ENCODE measurements at places on chromosomes 3 and 15.

- DNase-seq = no peak
Observed at GRCh38 chr15:68894208-68894607, 36.1 kb upstream of the SPESP1 start.

DNA sequence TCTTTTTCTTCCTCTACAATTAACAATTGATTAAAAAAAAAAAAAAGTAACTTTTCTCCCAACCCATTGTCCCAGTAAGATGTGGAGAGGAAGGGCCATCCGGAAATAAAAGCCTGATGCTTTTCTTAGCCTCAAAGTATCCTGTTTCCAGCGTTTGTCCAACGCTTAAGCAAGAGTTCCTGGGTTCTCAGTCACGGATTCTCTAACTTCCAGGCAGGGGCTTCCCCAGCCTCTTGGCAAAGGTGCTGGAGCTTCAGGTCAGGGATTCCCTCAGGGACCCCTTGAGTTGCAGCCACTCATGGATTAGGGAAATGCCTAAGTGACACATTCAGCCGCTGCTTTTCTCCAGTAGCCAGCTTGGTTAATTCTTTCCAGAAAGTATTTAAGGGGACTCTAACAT lies 22.3 kb upstream of the C2CD4B start:
- DNase-seq = no peak

GRCh38 chr3:132135628-132136333 lies 101.0 kb upstream of the CPNE4 start:
- no peak for DNase-seq

DNA sequence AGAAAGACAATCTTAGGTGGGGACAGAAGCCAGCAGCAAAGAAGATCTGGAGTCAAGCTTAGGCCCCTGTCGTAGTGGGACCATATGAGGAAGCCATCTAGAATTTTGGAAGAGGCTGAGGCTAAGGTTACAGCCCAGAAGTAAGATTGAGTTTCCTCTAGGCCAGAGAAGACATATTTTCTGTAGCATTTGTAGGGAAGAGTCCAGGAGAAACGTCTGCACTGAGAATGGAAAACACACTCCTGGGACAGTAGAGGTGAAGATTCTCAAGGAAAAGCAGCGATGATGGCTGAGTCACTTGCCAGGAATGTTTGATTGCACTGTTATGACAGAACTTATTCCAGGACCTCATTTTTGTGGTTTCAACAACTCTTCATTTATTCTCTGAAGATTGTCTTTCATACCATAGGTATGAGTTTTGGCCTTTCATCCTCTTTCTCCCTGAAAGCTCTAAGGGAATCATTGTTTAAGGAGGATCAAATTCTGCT lies 107.2 kb downstream of the GTPBP8 start:
- DNase-seq = no peak

DNA sequence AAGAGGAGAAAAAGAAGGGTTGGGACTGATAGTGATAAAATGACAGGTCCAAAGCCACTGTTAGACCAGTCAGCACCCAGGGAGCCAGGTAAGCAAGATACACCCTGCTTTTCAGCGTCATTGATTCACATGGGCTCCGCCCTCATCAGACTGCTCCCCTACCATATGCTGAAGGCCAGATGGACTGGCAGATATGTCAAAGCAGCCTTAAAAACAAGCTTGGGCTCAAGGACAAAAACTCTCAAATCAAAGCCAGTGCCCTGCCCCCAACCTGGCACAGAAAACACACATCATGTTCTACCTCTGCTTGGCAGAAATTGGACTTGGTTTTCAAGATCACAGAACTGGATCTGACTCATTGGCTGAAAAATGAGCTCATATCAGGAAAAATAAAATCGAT lies 33.4 kb downstream of the SH3BP5 start:
- DNase-seq = no peak

DNA sequence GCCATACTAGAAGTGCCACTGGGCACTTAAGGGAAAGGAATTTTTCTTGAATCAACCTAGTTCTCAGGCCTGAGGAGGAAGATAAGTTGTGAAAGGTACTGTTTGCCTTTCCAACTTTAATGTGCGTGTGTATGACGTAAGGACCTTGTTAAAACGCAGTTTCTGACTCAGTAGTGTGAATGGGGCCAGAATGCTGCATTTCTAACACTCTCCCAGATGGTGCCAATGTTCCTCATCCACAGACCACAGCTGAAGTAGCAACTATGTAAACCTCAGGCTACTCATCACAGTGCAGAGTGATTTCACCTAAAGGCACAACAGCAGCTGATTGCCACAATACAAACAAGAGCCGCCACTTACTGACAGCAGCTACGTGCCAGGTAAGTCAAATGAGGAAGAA lies 103.6 kb downstream of the OTOL1 start:
- no peak for DNase-seq

GRCh38 chr3:96852849-96853248 lies 38.5 kb downstream of the EPHA6 start:
- no peak for DNase-seq

- DNase-seq = no peak
Observed at GRCh38 chr3:18533039-18533438, 107.9 kb upstream of the SATB1 start.

GRCh38 chr3:121914081-121914998 lies 20.1 kb downstream of the SLC15A2 start:
- DNase-seq = no peak

- DNase-seq = no peak
Observed at GRCh38 chr3:95408464-95408862, 1345.6 kb downstream of the NSUN3 start.

DNA sequence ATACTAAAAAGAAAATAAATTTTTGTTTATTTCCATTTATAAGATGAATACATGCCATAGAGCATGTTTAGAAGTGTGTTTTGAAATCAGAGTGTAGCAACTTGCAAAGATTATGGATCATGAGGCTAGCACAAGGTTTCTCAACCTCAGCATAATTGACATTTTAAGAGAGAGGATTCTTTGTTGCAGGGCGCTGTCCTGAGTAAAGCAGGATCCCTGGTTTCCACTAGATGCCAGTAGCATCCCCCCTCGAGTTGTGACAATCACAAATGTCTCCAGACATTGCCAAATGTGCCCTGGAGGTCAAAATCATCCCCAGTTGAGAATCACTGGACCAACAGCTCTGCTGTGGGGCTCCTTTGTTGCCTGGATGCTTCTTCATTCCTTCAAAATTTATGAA lies 128.5 kb upstream of the RBMS3 start:
- DNase-seq = no peak

GRCh38 chr3:84772841-84773240 lies 185.9 kb upstream of the CADM2 start:
- no peak for DNase-seq

DNA sequence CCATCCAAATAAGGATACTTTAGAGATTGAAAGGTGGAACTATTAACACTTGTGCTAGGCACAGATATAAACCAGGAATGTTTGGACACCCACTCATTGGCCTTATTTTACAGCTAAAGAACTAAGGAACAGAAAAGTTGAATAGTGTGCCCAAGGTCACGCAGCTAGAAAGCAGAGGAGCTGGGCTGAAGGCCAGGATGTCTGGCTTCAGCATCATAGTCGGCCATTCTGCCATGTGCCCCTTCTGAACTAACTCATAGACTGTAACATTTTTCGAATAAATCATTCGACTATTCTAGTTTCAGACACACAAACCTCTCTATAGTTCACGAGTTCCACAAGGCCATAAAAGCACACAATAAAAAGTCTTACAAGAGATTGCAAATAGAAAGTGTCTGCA lies 71.1 kb downstream of the SUMF1 start:
- DNase-seq = no peak

DNA sequence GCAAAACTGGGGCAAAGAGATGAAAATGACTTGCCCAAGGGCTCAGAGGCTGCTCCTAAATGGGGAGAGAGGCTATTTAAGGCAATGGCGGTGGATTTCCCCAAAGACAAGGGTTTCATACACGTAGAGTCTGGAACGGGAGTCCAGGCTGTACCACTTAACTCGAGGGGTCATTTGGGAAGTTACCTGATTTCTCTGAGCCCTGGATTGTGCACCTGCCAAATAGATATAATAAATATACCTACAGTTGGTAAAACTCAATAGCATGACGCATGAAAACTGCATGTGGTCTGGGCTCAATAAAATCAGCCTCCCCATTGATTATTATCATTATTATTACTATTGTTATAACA lies 1.3 kb upstream of the ITPR1 start:
- no peak for DNase-seq

DNA sequence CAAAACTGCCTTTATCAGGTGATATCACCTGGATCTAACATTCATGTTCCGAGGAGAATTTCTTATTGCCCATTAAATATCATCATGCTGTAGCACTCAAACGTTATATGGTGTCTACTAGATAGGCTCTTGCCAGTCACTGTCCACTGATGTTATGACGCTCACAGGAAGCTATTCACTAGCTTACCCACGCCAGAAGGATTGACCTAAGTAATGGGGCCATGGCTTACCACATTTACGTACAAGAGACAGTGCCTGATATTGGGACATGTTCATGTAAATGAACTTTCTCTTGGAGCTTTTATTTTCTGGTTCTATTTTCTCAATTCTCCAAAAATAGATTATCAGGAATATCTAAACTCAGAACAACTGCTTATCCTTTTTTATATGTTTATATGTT lies 91.7 kb upstream of the NAALADL2 start:
- DNase-seq = no peak

GRCh38 chr3:53833053-53833645 lies 13.1 kb downstream of the CHDH start:
- DNase-seq = no peak

DNA sequence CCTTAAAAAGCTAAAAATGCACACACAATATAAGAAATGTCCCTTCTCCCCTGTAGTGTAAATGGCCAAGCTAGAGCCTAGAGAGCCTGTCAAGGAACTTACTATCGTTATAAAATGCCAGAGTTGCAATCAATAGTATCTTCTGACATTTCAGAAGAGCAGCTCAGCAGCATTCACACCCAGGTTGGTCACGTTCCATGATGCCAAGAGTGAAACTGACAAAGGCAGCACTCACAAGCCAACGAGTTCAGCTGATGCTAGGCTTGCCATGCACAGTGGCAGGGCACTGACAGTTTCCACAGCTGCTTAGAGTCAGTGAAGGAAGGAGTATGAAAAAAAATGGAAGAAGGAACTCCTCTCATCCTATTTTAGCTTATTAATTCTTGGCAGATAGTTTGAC lies 331.4 kb upstream of the CCDC54 start:
- no peak for DNase-seq

GRCh38 chr3:155605571-155605970 lies 139.3 kb downstream of the PLCH1 start:
- DNase-seq = no peak

GRCh38 chr3:11672363-11672762 lies 28.6 kb upstream of the VGLL4 start:
- no peak for DNase-seq

DNA sequence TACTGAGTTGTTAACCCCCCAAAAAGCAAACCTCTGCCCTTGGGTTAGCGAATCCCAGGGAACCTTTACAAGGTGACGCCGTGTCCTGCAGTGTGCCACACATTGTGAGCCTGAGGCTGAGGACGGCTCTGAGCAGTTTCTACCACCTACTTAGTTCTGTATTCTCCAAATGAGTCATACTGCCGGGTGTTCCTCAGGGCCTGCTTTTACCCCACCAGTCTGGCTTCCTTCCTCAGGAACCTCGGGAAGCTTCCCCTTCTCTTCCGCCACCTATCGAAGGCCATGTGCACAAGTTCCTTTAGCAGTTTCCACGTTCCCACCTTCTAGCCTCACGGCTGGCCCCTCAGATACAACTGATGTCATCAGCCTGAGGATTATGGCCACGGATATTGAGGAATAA lies 384.0 kb upstream of the TPM1 start:
- no peak for DNase-seq

DNA sequence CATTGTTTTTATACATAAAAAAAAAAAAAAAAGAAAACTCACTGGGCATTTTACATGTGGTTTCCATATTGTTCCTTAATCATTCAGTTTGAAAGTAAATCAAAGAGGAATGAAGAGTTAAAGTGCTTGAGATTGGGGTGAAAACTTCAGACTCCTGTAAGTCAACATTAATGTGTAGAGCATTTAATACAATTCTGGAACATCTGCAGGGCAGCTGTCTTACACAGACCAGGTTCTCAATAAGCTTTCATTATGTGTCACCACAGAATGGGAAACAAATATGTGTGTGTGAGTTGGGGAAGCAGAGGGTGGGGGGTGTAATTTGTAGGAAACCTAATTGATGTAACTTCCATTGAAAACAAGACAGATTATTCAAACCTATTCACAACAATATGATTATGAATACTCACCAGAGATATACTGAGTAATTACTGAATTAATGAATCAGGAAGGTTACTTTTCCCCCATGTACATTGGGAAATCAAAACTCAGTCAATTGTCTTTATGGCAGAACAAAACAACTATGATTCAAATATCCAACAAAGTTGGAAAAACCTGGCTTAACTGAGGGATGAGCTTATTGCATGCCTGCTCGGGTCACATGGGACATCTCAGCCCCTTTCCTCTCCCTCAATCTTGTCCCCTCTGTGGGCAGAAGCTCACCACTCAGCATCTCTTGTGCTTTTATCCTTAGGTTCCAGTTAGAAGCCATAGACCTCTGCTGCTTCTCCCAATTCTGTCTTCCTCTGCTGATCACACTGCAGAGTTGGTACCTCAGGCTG lies 281.2 kb upstream of the THBS1 start:
- DNase-seq = no peak

DNA sequence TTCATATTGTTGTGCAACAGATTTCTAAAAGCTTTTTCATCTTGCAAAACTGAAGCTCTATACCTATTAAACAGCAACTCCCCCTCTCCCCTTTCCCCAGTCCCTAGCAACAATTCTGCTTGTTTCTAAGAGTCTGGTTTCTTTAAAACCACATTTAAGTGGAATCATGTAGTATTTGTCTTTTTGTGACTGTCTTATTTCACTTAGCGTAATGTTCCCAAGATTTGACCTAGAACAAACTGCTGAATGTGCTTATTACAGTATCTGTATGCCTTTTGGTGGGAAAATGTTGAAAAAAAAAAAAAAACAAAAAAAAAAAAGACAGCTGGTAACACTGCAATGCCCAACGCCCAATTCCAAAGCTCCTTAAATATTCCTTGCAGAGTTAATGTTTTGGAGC lies 19.5 kb upstream of the SPESP1 start:
- no peak for DNase-seq

- DNase-seq = no peak
Observed at GRCh38 chr15:64970698-64971097, 19.0 kb downstream of the SPG21 start.

DNA sequence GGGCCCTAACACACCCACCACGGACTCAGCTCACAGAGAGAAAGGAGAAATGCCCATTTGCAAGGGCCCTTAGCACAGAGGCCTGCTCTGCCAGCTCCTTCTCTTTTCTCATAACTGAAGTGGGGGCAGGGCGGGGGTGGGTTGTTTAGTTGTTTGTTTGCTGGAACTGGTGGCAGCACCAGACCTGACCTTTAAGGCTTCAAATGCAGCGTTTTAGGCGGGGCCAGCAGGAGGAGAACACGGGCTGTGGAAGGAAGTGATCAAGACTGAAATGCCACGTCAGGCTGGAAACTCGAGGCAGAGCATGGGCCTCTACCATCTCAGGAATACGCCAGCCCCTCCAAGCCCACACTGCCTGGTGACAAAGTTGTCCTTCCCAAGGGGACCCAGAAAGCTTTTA lies 9.3 kb downstream of the CACNA2D2 start:
- DNase-seq = no peak
